ENCODE measurements at places on chromosomes 6 and 20.

GRCh38 chr20:5642155-5642981 is 107.8 kb upstream of the SHLD1 start:
- DNase-seq = no peak

GRCh38 chr6:45031601-45032000 is 296.5 kb upstream of the RUNX2 start:
- no peak for DNase-seq

- DNase-seq = no peak
Observed at GRCh38 chr20:34415079-34415478, 52.0 kb downstream of the ITCH start.

DNA sequence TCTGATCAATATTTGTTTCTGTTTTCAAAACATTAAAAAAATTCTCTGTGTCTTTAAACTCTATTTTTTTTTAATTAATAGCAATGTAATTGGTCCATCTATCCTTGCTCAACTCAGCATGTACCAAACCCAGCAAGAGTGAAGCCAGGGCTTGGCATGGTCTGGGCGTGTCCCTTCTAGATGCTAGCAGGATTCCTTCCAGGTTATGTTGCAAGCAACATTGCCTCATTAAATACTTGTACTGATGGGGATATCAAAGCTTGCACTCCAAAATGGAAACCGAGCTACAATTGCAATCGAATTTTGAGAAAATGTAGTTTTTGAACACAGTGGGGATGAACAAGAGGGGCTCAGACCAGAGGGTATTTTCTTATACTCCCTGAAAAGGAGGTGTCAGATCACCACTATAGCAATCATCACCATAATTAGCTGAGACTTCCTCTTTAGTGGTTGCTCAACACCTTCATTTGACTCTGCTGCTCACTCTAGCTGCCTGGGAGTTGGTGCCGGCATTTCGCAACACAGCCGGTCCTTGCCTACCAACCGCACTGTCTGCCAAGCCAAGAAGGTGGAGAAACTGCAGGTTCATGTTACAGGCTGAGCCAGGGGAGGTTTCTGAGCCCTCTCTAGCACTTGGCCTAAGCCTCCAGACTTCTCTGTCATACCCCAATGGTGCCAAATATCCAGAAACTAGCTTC is 67.8 kb upstream of the RALGAPA2 start:
- DNase-seq = peak; percentile 63

DNA sequence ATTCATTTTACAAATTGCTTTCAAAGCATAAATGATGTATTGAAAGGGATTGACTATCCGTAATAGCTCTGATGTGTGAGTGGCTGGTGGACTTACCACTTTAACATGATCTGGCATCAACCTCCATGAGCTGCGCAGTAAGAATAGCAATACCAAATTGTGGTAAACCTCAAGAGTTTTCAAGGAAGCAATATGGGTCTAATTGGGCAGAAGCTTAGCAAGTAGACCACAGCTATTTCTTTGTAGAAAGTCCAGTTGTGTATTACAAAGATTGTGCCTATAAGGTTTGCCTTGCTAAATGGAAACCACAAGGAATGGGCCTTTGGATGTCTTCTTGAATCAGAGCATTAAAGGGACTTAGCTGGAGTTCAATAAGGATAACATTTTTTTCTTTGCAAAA is 736.6 kb downstream of the KIF16B start:
- DNase-seq = no peak

DNA sequence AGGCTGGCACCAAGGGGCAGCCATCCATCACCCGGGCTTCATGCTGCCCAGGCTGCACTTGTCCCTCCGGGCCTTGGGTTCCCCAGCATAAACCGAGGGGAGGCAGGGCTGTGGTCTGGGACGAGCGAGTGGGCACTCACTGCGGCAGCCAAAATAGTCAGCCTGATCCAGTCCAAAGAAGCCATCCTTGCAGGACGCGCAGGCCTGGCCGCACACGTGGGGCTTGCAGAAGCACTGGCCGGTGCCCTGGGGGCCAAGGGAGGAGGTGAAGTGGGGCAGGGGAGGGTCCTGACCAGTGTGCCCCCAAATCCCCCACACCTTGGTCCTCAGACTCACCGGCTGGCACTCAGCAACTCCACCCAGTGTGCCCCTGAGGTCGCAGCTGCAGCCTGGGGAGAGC is 32.1 kb downstream of the ADRM1 start:
- DNase-seq = no peak

- DNase-seq = no peak
Observed at GRCh38 chr6:71236926-71237434, 51.6 kb upstream of the OGFRL1 start.

DNA sequence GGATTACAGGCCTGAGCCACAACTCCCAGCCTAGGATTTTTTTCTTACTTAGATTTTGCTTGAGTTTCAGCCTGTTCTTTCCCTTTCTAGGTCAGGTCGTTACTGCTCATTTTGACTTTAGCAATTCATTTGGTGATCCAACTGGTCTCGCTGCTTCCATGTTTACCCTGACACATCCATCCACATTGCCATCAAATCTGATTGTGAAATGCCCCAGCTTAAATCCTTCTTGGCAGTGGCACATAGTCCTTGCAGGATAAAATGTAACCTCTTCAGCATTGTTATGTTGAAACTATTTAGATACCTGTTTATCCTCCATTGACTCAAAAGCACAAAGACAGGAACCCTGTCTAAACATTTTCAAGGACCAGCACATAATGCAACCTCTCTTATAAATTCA is 77.2 kb downstream of the DNAH8 start:
- no peak for DNase-seq

DNA sequence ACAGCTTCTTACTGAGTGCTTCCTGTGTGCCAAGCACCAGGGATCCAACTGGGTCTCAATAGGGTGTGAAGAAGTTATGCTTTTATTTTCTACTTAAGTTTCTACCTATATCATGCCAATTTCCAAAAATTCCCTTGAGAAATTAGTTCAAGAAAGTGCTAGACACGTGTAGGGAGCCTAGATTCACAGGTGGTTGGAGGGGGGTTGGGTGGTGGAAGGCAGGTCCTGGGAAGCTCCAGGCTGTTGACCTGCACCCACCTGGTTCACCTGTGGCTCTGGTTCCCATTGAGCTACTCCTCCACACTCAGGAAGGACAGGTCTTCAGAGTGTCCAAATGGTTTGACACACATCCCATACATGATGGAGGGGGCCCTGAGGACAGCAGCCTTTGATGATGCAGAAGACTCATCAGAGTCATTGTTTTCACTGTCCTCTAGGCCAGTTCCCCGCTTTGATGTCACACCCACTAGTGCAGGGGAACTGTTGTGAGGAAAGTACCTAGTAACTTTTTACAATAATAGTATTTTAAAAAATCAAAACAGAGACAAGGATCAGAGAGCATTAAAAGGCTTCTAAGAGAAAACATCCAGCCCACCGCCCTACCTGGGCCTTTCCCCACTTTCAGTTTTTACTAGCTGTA is 39.8 kb upstream of the MYL9 start:
- DNase-seq = no peak

- DNase-seq = no peak
Observed at GRCh38 chr20:63281742-63282665, 9.4 kb downstream of the ARFGAP1 start.

DNA sequence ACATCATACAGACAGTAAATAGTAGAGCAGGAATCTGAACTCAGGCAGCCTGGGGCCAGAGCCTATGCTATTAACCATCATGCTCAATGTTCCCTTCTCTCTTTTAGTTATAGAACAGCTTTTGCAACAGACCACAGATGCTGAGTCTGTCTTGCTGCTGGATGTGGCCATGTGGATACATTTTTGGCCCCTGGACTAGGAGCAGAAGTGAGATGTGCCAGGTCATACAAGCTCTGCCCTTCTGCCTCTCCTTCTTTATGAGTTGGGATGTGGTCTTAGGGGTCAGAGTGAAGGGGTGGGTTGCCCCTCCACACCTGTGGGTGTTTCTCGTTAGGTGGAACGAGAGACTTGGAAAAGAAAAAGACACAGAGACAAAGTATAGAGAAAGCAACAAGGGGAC is 14.6 kb upstream of the AARS2 start:
- DNase-seq = no peak
